SHP77 treated with DMSO at 0.1 percent for 48 hours (cell line): ENCODE measurements at places on chromosomes 11 and 22.

GRCh38 chr11:111586388-111586831 lies 15.8 kb upstream of the SIK2 start:
- DNase-seq, result peak; percentile 55

DNA sequence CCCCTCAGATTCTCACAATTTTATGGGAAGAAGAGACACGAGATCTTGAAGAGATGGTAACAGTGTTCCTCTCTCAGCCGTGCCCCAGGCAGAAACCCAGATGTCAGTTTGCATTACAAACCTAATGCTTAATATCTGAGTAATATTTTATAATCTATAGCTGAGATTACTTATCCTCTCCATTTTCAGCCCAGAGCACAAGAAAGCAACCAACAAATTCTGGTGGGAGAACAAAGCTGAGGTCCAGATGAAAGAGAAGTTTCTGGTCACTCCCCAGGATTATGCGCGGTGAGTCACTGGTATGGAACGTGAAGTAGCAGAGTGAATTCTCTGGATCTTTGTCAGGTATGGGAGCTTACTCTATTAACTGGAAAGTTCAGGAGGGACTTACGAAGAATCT lies 884 bp downstream of the CENATAC start:
- DNase-seq, result no peak

- DNase-seq, result no peak
Measured at GRCh38 chr11:56642339-56642738, at the start of gene OR5AP2. OR5AP2 (minus strand) TSS chr11:56642439; CDS start chr11:56642439, 0 bp downstream.

DNA sequence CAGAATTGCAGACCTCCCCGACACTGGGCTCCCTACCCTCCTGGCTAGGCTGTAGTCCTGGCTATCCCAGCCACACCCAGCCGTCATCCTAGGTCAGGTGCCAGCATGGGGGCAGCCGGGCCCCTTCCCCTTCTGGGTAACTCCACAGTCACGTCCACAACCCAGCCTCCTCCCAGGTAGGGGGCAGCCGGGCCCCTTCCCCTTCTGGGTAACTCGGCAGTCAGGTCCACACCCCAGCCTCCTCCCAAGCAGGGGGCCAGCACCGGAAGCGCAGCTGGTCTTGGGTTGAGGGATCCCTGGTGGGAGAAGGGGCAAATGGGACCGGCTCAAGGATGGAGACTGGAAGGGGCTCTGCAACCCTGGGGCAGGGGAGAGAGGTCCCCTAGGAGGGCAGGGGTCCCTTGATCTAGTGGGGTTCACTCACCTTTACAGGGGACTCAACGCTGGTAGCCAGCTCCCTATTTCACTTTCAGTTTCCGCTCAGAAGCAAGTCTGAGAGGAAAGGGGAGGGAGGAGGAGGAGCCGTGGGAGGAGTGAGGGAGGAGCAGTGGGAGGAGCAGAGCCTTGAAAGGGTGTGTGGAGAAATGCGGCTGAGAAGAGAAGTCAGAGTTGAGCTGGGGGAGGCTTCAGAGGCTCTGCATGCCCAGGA lies at the start of gene TRIM21:
Gene TRIM21 (minus strand): TSS at position 494 of the 649 bp plus-strand sequence. CDS start 3,293 bp downstream, outside the sequence.
- DNase-seq, result peak; percentile 47

GRCh38 chr11:72721689-72722049 lies 30.5 kb downstream of the ARAP1 start:
- no peak for DNase-seq

DNA sequence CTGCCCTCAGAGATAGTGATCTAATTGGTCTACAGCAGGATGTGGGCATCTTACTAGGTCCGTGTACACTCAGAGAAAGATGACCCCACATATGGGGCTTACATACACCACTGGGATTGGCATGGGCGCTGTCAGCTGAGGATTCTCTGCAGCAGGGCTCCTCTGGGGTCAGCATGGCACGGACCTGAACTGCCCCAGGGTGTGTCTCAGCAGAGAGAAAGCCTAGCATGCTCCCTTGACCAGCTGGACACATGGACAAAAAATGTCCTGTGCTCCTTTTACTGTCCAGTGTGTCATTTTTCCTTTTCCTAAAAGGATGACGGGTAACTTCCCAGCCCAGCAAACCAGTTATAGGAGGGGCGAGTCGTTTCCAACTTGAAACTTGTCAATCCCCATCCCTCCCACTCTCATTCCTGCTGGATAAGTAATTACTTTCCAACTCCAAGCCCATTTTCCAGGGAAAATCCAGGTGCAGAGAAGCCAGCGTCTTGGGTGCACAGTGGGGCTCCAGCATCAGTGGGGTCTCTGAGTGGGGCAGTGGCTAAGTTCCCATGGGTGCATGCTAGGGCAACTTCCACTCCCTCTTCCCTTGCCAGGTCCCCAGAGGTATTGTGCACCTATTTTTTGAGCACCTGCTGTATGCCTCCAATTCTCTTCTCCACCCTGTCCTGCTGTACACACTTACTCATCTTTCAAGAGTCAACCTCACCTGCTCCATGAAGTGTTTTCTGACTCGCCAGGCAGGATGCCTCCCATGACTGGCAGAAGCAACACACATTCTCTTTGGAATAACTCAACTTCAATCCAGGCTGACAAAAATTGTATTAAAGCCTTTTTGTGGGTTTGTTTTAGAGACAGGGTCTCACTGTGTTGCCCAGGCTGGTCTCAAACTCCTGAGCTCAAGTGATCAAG lies 5.0 kb downstream of the VSTM5 start:
- no peak for DNase-seq

- no peak for DNase-seq
Measured at GRCh38 chr22:49738006-49738405, 89.7 kb downstream of the BRD1 start.

DNA sequence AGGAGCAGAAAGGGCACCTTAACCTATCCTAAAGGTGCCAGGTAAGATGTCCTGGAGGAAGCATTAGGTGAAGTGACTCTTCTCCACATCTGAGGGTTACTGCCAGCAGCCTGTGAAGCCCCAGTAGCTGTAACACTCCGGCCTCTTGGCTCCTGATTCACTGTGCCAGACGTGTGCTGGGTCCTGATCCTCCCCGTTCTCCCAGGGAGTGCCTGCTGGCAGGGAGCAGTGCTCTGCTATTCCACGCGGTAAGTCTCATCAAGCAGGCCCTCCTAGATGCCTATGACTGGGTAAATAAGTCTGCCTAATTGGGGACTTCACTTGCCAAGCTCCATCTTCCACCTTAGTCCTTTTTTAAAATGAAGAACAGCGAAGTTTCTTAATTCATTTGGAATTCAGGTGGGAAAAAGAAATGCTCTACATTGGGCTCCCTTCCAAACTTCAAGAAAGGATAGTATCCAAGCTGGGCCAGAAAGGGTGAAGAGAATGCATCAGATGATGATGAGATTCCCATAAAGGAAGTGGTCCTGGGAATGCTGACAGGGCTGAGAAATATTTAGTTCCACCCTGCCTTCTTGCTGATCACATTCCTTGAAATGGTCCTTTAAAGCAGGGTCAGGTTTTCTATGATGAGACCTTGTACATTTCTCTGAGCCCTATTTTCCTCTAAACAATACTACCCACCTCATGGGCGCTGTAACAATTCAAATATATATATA lies 188.0 kb downstream of the MAML2 start:
- DNase-seq, result no peak

DNA sequence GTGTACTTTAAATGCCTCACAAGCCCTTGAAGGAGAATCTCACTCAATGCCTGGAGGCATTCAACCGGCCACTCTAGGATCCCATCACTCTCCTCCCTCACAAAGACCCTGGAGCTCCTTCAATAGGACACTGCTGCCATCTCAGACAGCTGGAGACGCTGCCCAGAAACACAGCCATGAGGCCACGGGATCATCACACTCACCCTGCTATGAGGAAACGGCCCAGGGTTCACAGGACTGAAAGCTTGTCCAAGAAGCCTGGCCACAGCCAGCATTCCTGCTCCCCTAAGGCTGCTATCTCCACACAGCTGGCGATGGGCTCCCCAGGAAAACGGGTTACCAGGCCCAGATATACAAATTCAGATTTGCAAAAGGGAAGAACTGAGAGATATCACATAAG lies 13.2 kb downstream of the CARS1 start:
- DNase-seq, result no peak

- DNase-seq, result no peak
Measured at GRCh38 chr11:34999453-34999852, 83.0 kb downstream of the PDHX start.

DNA sequence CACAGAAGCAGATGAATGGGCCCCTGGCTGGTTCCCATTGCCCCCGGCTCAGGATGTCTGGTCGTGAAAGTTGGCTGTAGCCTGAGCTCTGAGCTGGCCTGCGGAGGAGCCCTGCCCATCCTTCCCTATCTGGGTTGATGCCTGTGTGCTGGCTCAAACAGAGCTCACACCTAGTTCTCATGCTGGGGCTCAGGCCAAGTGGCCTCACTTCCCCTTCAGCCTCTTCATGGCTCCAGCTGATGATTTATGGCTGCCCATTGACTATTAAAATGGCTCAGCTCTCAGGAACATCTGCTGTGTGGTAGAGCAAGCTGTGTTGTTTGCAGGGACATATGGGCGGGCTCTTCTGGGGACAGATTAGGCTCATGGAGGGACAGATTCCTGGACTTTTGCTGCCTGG lies 64.7 kb downstream of the ADAMTS15 start:
- peak; percentile 87 for DNase-seq

DNA sequence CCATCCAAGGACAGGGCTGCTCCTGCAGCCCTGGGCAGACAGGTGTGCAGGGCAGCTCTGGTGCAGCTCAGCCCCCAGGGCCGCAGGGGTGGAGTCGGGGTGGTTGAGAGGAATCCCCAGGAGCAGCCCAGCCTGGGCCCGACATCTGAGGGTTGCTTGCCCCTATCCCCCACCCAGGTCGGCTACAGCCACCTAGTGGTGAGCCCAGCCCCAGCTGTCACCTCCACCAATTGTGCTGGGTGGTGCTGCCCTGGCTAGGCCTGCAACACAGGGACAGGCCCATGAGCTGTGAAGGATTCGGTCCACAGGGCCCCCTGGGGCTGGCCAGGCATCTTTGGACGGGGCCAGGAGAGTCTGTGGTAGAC lies 29.6 kb downstream of the RTN4R start:
- no peak for DNase-seq

GRCh38 chr11:106418791-106419190 lies 341.3 kb downstream of the AASDHPPT start:
- DNase-seq, result no peak

DNA sequence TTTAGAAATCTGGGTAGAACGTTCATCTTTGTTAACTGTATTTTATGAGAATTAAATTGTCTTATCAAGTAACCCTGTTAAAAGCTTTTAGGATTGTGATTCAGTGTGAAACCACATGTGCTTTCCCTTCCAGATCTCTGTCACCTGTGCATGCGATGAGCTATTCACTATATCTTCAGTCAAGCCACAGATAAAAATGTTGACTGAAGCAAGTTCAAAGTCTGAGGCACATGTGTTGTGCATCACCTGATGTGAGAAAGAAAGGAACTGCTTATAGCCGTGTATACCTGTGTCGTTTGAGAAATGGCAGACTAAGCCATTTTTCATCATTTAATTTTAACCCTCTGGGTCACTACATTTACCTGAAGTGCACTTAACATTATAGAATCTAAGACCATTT lies 1088.9 kb upstream of the TENM4 start:
- no peak for DNase-seq

DNA sequence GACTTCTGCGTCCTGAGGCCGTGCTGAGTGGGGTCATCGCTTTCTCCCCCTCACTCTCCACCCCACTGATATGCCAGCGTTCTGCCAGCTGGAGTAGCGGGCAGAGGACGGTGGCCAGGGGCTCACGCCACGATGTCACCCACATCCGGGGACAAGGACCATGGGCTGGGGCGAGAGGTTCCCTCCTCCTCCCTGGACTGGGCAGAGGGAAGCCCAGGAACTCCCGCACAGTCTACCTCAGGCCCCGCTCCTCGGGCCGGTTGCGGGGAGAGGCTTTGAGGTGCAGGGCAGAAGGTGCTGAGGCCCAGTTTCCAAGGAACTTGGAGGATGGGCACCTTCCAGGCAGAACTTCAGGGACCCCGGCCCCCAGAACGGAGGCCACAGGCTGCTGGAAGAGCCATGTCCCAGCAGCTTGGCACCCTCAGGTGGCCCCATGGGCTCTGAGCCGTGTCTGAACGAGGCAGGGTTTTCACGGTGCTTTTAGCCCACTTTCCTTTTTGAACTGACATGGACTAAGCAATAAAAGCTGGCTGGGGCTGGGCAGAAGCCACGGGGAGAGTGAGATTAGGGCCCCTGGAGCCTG lies 25.4 kb downstream of the ADAMTS15 start:
- no peak for DNase-seq

- no peak for DNase-seq
Measured at GRCh38 chr22:11628651-11629511, 3899.1 kb upstream of the OR11H1 start.

DNA sequence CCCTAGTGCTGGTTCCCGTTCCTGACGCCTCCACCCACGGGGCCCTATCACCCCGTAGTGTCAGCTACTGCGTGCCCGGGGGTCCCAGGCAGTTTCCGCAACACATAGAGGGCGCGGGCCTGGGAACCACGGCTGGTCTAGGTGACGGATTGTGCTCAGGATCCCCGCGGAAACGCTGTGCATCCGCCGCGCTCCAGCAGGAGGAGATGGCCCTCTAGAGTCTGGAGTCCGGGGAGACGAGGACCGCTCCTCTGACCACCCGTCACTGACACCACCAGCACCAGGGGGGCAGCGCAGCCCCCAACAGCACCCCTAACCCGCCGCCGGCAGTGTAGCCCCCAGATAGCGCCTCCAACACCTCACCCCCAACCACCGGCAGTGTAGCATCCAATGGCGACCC lies 4.4 kb upstream of the RFPL3 start:
- no peak for DNase-seq

- DNase-seq, result no peak
Measured at GRCh38 chr11:2668876-2669275, 30.9 kb downstream of the KCNQ1OT1 start.

- DNase-seq, result no peak
Measured at GRCh38 chr11:15909937-15910598, 446.3 kb downstream of the SOX6 start.

GRCh38 chr22:27447289-27447688 lies 354.3 kb downstream of the MN1 start:
- DNase-seq, result no peak

- DNase-seq, result no peak
Measured at GRCh38 chr22:44364751-44365130, 52.0 kb upstream of the SHISAL1 start.

GRCh38 chr11:33899400-33900037 lies 7.6 kb upstream of the LMO2 start:
- DNase-seq, result no peak

GRCh38 chr11:64624883-64625481 lies 34.0 kb downstream of the SLC22A12 start:
- no peak for DNase-seq

GRCh38 chr11:64539239-64539638 lies 51.8 kb upstream of the SLC22A12 start:
- no peak for DNase-seq
